CD4-positive, CD25-positive, alpha-beta regulatory T cell (primary cell): ENCODE measurements at places on chromosomes 4 and X. TPM values are rescaled to one million over a fixed set of nuclear protein-coding genes. Genes with fewer than 3 reads are reported as not detected.

DNA sequence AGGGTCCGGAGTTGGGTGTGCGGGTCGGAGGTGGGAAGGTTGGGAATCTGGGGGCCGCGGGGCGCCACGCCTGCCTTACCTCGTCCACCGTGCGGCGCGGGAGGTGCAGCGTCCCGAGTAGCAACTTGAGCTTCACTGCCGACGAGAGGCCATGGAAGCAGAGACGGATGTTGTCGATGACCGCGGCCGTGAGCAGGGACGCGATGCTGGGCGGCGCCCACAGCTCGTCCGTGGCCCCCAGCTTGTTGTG lies 178 bp downstream of the NELFA start:
- DNase-seq: no peak

- DNase-seq: no peak
These were observed 232.6 kb upstream of the BOD1L1 start for GRCh38 chr4:13860126-13860525.

GRCh38 chr4:67723949-67724348 lies 23.0 kb upstream of the UBA6 start:
- no peak for DNase-seq

- DNase-seq: no peak
These were observed 6.1 kb downstream of the CXCR3 start for GRCh38 chrX:71612256-71612655.

DNA sequence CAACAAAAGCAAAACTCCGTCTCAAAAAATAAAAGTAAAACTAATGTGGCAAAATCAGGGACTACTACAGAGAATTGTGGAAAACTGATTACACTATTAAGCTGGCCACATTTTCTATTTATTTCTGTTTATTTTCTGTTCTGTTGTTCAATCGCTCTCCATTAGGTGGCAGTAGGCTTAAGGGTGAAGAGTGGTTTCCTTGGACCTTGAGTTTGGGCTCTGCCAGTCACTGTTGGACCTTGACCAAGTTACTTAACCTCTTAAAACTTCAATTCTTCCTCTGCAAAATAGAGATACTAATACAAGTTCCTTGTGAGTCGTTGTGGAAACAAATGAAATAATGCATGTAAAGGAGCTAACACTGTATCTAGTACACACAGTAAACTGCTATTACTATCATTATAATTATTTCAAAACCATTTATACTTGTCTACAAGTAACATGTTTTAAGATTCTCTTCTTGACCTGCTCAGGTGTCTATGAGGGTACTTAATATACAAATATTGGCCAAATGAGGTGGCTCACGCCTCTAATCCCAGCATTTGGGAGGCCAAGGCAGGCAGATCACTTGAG lies 15.2 kb downstream of the HSD17B11 start:
- peak; percentile 53 for DNase-seq

- DNase-seq: no peak
These were observed 19.5 kb upstream of the CCKAR start for GRCh38 chr4:26509681-26510333.

DNA sequence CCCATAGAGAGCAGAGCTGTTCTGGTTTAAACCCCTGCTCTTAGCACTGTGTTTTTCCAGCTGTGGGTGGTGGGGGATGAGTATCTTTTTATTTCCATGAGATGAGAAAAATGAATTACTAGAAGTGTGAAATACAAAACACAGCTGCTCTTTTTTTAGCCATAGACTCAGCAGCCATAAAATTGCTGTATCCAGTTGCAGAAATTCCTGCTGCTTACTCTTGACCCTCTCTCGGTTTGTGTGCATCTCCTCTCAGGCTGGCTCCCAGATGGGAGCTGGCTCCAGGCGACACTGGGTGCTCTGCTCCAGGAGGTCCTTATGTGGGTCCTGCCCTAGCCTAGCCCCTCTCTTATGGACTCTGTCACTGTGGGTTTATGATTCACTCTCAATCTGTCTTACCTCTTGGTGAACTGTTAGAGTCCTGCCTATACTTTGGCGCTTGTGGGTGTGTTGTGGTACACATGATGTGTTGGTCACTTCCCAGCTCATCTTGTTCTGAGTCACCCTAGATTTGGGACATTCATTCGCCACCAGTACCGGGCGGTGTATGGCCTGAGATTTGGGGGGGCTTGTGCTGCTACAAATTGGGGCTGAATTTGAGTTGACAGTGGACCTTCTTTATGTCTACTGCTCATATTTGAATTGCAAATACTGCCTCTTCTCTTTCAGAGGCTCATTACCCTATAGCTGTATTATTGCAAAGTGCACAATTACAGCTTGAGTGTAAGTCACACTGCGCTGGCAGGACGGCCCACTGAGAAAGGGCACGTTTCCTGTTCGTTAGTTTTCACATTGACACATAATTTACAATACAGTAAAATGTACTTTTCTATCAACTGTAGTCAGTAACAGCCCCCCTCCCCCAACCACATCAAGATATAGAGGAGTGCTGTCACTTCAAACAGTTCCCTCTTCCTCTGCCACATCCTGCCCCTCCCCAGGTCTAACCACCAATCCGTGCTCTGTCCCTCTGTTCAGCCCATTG lies 46.9 kb upstream of the MSANTD1 start:
- DNase-seq: peak; percentile 91

DNA sequence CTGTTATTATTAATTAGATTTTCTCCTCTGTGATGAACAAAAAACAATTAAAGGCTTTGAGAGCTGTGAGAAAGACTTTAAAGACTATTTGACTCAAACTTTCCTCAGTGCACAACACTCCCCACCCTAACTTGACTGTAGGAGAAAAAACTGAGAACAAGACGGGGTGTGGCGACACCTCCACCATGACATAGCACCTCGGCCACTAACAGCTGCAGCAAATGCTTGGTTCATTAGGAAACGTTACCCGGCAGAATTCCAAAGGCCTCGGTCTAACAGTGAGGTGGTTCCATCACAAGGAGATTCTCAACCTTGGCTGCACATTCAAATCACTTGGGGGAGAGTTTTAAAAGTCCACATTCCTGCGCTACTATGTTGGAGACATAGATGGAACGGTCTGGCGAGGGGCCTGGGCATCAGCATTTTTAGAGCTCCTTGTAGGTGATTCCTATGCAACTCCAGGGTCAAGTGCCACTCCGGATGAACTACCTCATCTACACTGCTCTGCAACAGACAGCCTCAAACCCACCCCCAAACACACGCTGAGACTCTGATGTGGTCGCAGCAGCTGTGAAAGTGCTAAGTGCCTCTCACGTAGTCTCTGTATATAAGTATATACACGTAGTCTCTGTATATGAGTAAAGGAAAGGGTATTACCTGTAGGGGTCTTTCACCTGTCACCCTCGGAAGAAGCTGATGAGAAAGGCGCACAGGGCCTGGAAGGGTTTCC lies 1.0 kb downstream of the FGFBP2 start:
- DNase-seq: no peak

DNA sequence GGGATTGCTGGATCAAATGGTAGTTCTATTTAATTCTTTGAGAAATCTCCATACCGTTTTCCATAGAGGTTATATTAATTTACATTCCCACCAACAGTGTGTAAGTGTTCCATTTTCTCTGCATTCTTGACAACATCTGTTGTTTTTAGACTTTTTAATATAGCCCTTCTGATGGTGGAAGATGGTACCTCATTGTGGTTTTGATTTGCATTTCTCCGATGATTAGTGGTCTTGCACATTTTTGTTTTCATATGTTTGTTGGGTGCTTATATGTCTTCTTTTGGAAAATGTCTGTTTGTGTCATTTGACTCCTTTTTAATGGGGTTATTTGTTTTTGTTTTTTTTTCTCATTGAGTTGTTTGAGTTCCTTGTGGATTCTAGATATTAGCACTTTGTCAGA lies 75.3 kb upstream of the PUDP start:
- DNase-seq: no peak

DNA sequence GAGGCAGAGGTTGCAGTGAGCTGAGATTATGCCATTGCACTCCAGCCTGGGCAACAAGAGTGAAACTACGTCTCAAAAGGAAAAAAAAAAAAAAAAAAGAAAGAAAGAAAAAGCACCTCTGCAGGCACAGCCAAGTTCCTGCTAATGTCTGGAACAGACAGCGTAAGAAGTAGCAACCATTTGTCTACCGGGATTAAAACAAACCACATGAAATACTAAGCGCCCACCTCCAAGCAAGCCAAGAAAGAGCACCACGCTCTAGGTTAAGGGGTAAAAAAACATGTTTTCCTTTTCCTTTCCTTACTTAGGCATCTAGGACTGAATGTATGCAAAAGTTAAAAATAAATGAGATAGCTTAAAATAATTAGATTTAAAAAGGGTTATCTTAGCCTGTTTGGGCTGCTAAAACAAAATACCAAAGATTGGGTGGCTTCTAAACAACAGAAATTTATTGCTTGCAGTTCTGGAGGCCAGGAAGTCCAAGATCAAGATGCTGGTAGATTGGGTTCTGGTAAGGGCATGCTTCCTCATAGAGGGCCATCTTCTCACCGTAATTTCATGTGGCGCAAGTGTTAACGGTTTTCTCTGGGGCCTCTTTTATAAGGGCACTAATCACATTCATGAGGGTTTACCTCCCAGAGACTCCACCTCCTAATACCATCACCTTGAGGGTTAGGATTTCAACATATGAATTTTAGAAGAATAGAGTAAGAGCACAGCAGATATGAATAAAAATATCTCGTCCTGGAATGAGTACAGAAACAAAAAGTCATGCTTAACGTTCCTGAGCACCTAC lies 12.3 kb downstream of the GPC4 start:
- no peak for DNase-seq

DNA sequence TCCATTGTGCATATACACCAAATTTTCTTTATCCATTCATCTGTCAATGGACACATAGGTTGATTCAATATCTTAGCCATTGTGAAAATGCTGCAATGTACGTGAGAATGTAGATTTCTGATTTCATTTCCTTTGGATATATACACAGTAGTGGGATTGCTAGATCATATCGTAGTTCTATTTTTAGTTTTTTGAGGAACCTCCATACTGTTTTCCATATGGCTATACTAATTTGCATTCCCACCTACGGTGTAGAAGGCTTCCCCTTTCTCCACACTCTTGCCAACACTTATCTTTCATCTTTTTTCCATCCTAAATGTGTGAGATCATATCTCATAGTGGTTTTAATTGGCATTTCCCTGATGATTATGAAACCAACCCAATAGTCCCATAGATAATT lies 43.4 kb downstream of the ING2 start:
- DNase-seq: no peak

DNA sequence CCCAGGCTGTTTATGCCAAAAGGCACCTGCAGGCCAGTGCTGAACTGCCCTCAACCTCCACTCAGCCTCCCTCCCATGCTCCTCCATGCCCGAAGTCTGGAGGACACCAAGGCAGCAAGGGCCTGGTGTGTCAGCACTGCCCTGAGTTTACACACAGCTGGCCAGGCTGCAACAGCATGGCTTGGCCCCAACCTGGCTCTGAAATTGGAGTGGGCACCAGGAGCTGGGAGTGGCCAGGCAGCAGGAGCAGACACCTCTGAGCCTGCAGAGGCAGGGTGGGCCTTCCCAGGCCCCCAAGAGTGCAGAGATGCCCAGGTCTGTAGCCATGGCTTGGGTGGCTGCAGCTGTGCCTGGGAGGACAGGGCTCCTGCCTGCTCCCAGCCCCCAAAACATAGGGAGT lies 571.2 kb upstream of the ACTRT1 start:
- no peak for DNase-seq

DNA sequence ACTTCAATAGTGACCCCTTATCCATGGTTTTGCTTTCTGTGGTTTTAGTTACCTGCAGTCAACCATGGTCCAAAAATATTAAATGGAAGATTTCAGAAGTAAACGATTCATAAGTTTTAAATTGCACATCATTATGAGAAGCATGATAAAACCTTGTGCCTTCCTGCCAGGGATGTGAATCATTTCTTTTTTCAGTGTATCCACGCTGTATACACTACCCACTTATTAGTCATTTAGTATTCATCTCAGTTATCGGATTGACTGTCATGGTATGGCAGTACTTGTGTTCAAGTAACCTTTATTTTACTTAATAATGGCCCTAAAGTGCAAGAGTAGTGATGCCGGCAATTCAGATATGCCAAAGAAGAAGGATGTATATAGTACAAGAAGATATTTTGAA lies 37.7 kb upstream of the TASL start:
- no peak for DNase-seq

GRCh38 chr4:145878501-145879435 lies 59.9 kb downstream of the ZNF827 start:
- DNase-seq: no peak

The ZNF182 gene
- 7.1 TPM for total RNA-seq

The RNF175 gene
- 2.1 TPM for total RNA-seq
